ENCODE measurements at places on chromosomes 16 and 17.

GRCh38 chr16:69741951-69742904 is 12.5 kb downstream of the NOB1 start:
- DNase-seq: no peak

GRCh38 chr16:77877712-77878347 is 89.5 kb downstream of the VAT1L start:
- DNase-seq: no peak

- no peak for DNase-seq
Measured at GRCh38 chr17:46949291-46950174, 26.6 kb downstream of the GOSR2 start.

- DNase-seq: no peak
Measured at GRCh38 chr16:7964167-7964566, 626.1 kb downstream of the TMEM114 start.

DNA sequence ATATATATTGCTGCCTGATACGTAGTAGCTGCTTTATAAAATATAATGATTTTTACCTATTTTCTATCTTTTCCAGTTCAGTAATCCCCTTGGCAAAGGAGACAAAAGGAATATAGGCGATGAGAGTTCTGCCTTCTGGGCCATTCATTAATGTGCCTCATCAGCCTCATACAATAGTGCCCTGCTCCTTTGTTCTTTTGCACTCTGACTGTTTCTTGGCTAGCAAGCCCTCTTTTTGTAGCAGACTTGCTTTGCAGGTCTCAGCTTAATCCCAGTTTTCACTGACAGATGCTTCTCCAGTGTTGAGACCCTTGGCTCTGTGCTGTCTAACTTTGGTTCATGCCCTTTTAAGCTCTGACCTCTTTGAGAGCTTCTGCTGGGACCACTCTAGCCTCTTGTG is 10.4 kb downstream of the HSD17B2 start:
- DNase-seq: no peak

DNA sequence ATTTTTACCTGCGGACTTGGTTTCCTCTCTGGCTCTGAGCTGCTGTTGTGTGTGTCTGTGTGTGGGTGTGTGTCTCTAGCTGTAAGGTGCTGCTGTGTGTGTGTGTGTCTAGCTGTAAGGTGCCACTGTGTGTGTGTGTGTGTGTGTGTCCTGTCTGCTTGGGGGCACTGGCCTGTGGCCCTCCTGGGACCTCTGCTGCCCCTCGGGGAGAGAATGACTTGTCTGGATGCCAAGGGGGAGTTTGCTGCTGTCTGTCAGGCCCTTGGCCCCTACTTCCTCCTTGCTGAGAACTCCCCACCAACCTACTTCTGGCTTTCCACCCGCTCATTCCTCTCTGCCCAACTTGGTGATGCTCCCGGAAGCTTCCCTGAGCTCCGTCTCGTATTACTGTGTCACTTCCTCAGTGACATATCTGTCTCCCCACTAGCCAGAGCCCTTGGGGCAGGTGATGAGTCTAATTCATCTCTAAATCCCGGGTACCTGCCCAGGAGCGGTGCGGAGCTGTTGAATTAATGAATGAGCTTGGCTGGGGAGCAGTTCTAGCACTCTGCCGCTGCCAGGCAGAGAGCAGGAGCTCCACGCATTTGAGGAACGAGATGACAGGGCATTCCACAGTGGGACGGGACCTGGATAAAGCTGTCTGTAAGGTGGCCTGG is 3.5 kb upstream of the LASP1NB start:
- DNase-seq: no peak
